ENCODE measurements at places on chromosomes 5 and 9.

- DNase-seq = peak; percentile 48
Observed at GRCh38 chr5:151195622-151196021, 28.3 kb downstream of the CCDC69 start.

GRCh38 chr5:103436656-103437055 lies 125.9 kb downstream of the NUDT12 start:
- DNase-seq = no peak

- DNase-seq = no peak
Observed at GRCh38 chr5:96012399-96012798, 50.7 kb upstream of the ELL2 start.

DNA sequence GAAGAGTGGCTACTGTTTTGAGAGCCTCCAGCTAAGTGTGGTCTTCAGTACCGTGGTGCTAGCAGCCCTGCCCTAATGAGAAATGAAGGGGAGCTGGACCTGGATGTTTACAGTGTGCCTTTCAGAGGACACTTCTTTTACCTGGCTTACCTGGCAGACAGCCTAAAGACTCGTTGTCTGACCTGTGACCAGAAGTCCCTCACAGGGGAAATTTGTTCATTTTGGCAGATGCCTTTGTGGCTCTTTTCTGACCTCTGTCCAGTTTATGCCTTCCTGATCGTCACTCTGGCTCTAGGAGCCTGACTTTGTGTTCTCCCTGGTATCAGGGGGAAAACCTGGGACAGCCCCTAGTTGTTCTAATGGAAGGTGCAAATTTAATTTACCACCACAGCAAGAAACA lies 475.1 kb downstream of the DMRTA1 start:
- no peak for DNase-seq

DNA sequence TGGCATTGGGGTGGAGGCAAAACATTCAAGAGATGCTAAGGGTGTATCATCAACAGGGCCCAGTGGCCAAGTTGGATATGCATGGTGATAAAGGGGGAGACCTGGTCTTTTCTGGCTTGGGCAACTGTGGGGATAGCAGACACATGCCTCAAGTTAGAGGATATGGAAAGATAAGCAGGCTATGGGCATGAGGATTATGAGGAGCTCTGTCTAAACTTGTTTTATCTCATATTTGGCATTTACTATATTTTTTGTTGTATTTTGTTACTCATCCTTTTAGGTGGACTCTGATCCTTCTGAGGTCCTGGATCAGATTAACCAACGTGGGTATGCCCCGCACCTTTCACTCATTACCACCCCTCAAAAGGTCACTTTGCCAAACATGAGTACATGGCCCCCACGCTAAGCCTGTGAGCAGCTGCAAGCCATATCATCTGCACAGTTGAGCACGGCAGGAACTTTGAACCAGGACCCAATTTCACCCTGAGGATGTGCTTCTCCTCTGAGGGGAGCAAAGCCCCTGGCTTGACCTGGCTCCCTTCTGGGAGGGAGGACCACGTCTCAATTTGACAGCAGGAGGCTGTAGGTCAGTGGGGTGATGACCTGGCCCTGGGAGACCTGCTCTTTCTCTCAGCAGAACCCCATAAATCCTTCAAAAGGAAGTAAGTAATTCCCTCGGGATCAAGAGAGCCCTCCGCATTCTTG lies 71.1 kb upstream of the CD180 start:
- DNase-seq = no peak

GRCh38 chr5:91484662-91485061 lies 101.5 kb upstream of the ARRDC3 start:
- DNase-seq = no peak

DNA sequence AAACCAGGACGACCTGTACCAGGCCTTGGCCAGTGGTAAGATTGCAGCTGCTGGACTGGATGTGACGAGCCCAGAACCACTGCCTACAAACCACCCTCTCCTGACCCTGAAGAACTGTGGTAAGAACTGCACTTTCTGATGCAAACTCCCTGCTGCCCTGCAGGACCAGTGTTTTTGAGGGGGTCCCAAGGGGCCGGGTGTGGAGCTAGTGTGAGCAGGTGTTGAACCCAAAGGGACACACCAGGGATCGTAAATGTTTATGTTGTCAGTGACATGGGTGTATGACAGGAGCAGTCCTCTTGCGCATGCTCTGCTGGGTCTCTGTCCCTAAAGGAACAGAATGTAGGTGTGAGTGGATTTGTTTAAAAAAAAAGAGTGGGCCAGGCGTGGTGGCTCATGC lies 9.5 kb downstream of the GRHPR start:
- DNase-seq = no peak

DNA sequence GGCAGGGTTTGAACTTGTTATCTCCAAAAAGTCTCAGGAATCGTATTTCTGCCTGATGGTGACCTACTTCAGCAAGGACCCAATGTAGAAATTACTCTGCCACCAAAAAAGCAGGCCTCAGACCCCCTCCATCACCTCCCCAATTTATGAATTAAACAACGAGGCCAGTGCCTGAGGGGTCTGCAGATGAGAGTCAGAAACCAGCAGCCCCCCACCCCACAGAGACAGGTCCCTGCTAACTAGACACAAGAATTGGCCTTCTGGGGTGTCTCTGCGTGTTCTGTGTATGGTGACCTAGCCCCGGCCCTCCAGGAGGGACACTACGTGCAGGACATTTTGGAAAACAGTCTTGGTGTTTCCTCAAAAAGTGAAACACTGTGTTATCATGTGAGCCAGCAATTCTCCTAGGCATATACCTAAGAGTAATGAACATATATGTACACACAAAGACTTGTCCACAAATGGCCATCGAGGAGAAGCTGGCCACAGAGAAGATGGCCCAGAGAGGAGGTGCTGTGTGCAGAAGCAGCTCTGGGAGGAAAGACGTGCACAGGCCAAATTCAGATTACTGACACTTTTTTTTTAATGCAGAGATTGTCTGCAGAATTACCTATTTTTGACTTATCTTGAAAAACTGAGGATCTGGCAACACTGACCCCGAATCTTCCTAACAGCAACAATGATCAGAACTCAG lies 93.8 kb downstream of the ADAMTS2 start:
- no peak for DNase-seq

- DNase-seq = peak; percentile 98
Observed at GRCh38 chr9:72477930-72478518, 43.4 kb upstream of the TMC1 start.

- no peak for DNase-seq
Observed at GRCh38 chr9:129841071-129841470, 5.8 kb downstream of the USP20 start.

- no peak for DNase-seq
Observed at GRCh38 chr9:117528225-117528624, 113.4 kb upstream of the ASTN2 start.

- DNase-seq = no peak
Observed at GRCh38 chr9:93155716-93156474, 21.8 kb upstream of the NINJ1 start.

- peak; percentile 70 for DNase-seq
Observed at GRCh38 chr5:143491646-143492045, 88.2 kb upstream of the NR3C1 start.

GRCh38 chr5:72353046-72353445 lies 32.9 kb downstream of the PTCD2 start:
- no peak for DNase-seq

GRCh38 chr9:129697656-129698253 lies 32.3 kb downstream of the PRRX2 start:
- no peak for DNase-seq

DNA sequence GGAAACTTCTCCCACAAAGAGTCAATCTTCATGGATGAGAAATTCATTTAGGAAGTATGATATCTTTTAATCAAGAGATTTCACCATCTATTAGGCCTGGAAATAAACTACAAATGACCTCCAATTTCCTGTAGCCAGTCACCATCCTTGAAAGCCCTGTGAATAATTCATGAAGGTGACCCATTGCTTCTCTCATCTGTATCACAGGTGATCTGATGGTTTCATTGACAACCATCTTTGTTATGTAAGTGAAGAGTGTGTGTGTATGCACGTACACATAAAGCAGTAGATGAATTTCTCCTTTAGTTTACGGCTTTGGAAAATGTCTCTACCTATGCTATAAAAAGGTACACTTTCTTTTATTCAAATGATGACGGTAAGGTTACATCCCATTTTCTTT lies 644.1 kb upstream of the KLF4 start:
- DNase-seq = no peak

GRCh38 chr9:96655198-96655851 lies at the start of gene PRXL2C:
Gene PRXL2C, minus strand, starts transcription at chr9:96655317. Its CDS starts 36 bp downstream, at chr9:96655281.
- peak; percentile 42 for DNase-seq

GRCh38 chr9:88045686-88046085 lies 71.4 kb upstream of the CDK20 start:
- DNase-seq = no peak

DNA sequence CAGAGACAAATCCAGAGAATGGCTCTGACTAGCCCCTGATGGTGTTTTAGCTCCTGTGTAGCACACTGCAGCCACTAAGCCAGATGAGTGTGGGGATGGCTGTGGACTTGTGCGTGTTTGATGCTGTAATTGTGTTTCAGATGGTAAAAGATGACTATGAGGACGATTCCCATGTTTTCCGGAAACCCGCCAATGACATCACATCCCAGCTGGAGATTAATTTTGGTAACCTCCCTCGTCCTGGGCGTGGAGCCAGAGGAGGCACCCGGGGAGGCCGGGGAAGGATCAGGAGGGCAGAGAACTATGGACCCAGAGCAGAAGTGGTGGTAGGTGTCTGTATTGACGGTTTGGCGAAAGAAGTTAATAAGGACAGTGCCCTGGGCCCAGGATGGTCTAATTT lies 38.0 kb downstream of the HABP4 start:
- DNase-seq = no peak

DNA sequence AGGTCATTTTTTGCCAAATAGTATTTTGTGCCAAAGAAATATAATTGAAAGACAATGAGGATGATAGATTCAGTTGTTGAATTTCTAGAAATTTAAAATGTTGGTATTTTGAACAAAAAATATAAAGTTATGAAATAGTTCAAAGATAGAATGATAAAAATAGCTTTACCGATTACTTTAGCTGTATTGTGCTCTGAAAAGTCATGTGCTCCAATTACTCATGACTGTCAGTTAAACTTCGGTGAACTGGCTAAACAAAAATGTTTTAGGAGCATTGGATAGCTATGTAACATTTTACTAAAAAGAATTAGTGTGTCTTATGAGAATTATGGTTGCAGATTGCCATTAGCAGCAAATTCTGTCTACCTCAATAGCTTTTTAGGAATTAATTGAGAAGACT lies 177.3 kb upstream of the VCAN start:
- DNase-seq = no peak

DNA sequence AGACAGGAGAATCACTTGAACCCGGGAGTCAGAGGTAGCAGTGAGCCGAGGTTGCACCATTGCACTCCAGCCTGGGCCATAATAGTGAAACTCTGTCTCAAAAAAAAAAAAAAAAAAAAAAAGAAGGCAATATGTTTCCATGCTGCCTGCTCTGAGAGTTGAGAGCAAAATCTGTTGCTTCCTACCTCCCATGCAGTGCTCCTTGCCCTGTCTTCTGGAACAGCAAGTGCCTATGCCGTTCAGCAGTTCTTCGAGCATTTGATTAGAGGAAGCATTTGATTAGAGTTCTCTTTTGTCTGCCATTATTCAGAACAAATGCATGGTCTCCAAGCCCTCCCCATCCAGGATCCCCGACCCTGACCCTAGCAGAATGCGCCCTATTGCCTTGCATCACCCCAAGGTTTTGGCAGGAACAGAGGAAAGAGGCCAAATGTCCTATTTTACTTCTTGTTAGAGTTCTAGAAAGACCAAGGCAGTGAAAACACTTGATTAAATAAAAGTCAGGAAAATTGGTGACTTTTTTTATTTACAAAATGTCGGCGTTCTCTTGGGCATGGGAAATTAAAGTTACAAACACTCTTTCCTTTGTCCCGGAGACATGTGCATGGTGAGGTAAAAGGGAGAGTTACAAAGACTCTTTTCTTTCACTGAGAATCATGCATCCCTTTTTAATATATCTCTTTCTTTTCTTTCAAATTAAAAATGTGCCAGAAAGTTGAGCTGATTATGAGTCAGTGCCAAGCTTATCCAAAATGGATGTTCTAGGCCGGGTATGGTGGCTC lies 27.8 kb upstream of the FSD1L start:
- DNase-seq = no peak

DNA sequence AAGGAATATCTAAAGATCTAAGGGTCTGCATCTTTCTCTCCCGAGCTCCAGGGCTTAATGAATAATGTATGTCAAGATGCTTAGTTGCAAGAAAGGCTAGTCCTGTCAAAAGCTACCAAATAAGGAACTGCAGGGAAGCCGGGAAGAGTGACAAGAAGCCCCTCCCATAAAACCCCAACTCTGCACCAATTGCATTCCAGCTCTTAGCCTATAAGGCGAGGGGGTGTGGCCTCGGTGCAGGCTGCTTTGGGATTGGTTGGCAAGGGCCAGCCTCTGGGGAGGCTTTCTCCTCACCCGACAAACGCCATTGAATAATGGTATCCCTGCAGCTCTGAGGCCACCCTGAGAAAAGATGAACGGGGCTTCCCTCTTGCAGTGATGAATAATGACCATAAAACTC lies 416.9 kb downstream of the RAB3C start:
- DNase-seq = no peak

- DNase-seq = no peak
Observed at GRCh38 chr5:151463137-151464029, 16.0 kb downstream of the SLC36A1 start.

GRCh38 chr9:121182989-121183388 lies 18.7 kb downstream of the RAB14 start:
- peak; percentile 27 for DNase-seq

- DNase-seq = peak; percentile 78
Observed at GRCh38 chr9:80775530-80775929, 913.8 kb downstream of the TLE1 start.

- peak; percentile 9 for DNase-seq
Observed at GRCh38 chr5:57036761-57037160, 84.8 kb upstream of the MIER3 start.

DNA sequence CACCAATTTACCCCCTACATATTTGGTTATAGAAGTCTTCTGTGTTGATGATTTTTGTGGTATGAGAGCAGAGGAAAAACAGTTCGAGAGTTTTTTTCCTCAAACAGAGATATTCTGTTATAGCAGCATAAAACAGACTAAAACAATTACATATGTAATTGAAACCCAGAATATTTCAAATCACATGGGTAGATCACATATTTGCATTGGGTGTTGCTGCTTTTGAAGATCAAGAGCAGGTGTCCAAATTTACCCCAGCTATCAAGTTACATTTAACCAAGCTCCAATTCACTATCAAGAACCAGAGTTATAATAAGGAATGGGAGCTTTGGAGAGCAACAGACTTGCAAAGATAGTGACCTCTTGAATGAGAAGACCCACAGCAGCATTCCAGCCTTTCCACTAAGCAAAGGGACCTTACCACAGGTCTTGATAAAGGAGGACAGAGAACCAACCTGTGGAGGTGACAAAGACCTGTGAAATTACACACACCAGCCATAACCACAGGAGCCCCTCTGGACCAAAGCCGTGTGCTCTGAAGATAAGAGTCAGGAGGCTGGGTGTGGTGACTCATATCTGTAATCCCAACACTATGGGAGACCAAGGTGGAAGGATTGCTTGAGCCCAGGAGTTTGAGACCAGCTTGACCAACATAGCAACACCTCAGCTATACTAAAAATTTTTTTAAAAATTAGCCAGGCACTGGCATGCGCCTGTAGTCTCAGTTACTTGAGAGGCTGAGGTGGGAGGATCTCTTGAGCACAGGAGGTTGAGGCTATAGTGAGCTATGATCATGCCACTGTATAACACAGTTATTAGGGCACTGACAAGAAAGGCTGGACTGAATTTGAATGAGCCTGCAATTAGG lies 4.0 kb upstream of the CCL28 start:
- no peak for DNase-seq

Data from renal cortical epithelial cell (primary cell).